ENCODE measurements at places on chromosomes 2 and 18.

DNA sequence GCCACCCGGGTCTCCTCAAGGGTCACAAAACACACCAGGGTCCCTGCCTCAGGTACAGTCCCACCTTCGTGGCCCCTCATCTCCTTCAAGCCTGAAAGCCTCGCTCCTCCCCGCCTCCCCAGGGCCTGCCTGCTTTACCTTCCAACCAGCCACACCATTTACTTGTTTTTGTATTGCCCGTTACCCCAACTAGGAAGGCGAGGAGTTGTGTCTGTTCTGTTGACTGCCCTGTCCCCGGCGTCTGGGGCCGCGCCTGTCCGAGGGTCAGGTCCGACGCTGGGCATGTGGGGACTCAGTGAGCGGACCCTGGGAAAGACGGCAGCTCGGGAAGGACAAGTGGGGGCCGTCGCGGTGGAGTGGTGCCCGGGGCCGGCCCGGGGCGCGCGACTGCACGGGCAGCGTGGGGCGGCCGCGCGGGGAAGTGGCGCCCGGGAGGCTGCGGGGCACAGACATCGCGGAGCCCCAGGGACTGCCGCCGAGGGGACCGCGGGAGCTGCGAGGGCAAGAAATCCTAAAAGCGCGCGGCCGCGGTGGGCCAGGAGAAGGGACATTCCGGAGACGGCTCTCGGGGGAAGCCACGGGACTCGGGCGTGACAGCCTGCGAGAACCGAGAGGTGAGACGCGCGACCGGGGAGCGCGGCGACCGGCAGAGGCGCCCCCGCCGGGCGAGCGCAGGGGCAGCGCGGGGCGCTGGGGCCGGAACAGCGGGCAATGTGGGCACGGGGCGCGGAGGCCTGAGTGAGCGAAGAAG, 797 bp upstream of the GRHL1 start:
- no peak for DNase-seq

DNA sequence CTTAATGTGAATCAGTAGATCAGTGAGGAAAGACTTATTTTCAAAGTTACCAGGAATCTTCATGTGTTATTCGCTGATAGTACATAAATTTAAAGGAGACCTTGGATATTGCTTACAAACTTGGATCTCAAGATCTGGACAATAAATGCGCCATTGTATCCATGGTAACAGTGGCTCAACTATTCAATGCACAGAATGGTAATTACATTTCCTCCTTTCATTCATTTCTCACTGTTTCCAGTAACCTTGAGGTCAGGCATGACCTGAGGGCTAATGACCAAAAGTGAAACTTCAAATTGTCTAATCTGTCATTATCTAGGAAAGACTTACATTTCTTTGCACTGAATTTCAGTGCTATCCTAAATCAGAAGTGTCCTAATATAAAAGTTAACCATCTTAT, 8.1 kb downstream of the LRP2 start:
- DNase-seq, result no peak

DNA sequence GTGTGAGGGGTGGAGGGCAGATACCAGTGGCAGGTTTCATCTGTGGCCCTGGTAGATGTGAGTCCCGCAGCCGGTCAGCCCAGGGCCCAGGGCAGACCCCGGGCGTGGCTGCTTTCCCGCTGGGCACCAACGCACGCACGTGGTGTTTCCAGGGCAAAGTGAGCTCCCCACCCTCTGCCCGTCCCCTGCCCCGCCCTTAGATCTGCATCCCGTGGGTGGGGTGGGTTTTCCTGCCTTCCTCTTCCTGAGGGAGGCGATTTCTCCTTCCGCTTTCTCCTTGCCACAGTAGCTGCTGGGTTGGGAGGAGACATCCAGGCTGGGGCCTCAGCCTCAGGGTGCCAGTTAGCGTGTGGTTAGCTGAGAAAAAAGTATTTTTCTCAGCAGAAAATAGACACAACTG, 49.6 kb downstream of the ODC1 start:
- no peak for DNase-seq

- DNase-seq, result peak; percentile 24
Measured at GRCh38 chr2:162072181-162072702, 1.8 kb downstream of the DPP4 start.

DNA sequence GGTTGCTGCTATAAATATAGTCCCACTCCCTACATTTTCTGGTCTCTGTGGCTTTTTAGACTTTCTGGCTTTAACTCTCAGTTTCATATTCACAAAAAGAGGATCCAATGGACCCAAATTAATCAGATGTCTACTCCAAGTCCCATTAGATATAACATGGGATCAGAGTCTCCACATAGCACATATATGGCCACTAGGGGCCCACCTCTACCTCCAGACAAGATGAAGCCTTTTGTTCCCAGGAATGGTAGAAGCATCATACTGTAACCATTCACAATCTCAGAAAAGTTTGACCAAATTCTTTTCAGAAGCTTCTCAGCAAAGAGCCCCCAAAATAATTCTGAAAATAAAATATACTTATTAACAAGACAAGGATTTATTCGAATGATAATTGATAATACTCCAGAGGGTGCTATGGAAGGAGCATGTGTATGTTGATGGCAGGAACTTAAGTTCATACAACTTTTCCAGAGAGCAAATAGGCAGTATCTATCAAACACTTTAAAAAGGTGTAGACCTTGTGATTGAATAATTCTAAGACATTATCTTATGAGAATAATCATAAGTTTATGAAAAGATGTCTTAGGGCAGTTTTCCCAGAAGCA, 382.3 kb upstream of the CRIM1 start:
- DNase-seq, result no peak

Measured in H54 (cell line).